ENCODE measurements at places on chromosomes 5 and 9. TPM values are rescaled to one million over a fixed set of nuclear protein-coding genes. Genes with fewer than 3 reads are reported as not detected.

The LRRC19 gene
- total RNA-seq: not detected

GRCh38 chr9:95980262-95981125, 105.0 kb downstream of the ERCC6L2 start:
- DNase-seq: peak; percentile 42

DNA sequence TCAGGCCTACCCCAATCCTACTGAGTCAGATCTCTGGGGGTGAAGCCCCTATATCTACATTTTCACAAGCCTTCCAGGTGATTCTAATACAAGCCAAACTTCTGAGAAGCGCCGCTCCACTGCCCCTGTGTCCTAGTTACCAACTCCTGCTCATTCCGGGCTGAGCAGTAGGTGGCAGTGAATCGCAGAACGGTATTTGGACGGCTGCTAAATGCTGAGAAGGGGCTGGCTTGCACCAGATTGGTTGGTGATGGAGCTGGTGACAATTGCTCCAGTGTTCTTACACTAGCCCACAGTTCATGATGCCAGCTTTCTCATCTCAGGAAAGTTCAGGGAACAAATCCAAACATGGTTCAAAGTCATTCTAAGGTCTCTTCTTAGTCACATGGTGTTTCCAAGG, 31.1 kb upstream of the FGF1 start:
- DNase-seq: peak; percentile 56

DNA sequence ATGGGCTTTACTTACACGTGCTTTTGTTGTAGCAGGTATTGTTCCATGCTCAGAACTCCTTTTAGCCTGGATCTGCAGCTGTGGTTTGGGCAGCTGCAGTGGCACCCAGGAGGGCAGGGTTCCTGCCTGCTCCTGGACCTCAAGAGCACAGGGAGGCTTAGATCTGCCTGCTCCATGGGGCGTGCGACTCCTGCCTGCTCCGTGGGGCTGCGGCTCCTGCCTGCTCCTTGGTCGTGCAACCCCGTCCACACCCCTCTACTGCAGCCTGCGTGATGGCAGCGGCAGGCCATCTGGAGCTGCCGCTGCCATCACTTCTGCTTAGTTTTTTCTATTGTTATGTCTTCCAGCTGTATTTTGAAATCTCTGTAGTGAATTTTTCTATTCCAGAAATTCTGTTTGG, 11.7 kb upstream of the UGT3A2 start:
- no peak for DNase-seq

DNA sequence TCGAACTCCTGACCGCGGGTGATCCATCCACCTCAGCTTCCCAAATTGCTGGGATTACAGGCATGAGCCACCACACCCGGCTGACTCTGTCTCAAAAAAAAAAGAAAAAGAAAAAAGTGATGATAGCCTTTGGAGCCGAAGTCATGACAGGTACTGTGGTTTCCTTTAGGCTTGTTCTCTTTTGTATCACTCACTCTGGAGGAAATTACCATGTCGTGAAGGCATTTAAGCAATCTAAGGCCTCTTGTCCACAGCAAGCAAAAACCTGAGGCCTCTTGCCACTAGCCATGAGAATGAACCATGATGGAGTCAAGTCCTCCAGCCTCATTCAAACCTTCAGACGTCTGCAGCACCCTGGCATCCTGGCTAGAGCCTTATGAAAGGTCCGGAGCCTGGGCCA, 286.1 kb downstream of the RAB3C start:
- no peak for DNase-seq

The LARP1 gene
- 66.8 TPM for total RNA-seq

The BHMT2 gene
- total RNA-seq: 6.8 TPM

GRCh38 chr5:79992891-79993657, 2.0 kb upstream of the MTX3 start:
- no peak for DNase-seq

All from fibroblast of the aortic adventitia (primary cell).